Ovary (tissue), 10 donors: ENCODE measurements at places on chromosomes 5 and 9.

GRCh38 chr5:33167541-33167940 is 273.2 kb upstream of the TARS1 start:
- no peak for DNase-seq

DNA sequence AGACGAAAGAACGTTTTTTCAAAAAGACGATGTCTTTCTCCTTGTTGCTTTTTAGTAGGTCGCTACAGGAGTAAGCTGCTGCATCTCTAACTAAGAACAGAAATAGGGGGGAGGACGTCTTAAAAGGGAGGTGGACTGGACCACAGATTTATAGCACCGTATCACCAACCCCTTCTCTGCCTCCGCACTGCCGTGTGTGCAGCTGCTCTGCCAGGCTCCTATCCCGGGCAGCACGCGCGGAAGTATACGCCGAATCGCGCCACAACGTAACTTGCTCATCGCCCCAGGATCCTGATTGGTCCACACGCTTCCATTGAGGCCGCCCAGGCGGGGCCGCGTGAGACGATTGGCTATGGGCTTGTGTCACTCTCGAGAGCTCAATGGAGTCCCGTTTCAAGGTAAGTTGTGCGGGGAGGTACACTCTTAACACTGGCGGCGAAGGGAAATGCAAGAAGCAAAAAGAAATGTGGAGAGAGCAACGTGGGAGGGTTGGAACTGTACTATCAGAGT is at the start of gene ELAVL2:
Gene ELAVL2 (minus strand): TSS at position 121 of the 510 bp plus-strand sequence. CDS start 64,006 bp downstream, outside the sequence.
- peak; percentile 93 for DNase-seq

DNA sequence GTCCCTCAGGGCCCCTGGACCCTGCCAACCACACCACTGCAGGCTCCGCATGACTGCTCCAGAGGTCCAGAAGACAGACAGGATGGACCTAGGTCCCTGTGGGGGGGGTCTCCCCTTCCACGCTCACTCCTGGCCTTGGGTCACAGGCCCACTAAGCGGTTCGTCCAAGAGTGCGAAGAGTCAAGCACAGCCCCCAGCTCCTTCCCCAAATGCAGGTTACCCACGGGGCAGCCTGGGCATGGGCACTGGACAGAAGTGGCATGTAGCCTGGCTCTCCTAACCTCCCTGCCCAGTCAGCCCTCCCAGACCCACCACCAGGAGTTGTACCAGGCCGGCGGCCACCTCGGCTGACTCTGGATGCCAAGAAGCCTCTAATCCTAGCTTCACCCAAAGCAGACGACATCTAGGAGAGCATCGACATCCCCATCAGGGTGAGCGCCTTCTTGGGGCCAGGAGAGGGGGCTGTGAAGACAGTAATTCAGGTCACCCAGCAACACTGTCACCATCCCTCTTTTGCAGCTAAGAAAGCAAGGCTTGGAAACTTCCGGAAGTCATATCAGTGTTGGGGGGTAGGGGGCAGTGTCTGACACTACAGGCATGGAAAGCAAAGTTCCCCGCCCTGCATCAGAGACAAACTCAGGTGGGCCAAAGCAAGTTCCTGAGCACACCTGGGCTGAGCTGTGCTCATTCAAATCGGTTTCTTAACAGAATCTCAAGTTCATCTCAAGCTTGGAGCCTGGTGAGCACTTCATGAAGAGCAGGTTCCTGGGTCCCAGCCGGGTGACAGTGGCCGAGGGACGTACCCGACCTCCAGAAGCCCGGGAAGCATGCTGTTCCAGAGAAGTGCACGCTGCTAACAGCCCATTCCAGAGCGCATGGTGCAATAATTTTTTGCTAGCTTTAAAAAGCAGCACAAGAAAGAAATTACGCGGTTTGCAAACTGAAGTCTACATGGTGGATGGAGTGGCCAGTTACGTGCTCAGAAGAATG is 68.7 kb downstream of the SEMA4D start:
- DNase-seq: no peak

DNA sequence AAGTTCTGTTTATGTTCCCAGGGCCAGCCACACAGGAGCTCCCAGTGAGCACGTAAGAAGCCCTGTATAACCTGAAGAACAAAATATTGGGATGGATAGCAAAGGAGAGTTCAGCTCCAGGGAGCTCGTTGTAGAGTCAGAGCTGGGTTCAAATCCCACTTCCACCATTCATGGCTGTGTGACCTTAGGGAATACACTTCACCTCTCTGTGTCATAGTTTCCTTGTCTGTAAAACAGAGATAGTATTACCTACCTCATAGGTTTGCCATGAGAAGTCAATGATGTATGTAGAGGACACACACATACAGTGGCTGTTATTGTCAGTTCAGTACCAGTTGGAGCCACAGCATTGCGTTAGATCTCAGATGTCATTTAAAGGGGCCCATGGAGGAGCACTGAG is 67.4 kb downstream of the MACROH2A1 start:
- DNase-seq: no peak

DNA sequence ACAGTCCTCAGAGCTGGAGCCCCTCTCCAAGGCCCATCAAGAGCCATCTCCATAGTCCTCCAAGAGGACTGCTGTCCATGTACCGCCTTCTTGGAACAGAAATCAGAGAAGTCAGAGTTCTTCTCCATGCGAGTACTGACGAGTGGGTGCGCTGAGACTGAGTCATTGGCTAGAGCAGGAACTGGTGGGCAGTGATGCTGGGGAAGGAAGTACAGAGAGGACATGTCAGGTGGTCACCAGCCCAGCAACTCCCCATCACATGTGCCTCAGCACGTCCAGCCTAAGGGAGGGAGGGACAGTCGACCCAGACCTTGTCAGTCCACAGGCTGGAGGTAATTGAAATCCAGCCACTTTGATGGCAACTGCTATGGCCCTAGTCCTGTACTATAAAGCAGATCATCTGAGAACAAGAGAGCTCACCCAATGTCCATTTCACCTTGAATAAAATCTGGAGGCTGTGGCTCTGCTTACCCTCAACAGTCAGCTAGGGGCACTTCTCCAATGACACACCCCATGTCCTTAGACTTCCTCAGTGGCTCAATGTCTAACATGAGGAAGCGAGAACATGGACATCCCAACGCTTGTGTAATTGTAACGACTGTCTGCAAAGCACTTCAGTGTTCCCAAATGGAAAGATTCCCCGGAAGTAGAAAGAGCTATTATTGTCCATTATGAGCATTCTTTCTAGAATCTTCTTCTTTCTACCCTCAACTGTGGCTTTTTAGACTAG is 15.0 kb upstream of the FBP1 start:
- no peak for DNase-seq

DNA sequence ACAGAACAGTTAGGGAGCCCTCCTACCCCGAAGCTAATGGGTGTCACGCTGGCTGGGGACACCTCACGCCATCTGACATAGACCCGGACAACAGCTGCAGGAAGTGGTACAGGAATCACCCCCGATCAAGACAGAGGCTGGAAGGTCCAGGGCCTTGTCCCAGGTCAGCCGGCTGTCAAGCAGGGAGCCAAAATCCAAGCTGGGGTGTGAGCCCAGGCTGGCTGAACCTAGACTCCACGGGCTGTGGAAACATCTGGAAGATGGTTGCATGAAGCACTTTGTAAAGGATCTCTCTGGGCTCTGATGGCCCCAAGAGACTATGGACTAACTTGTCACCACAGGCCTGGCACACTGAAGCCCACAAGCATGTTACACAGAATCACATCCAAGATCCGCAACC is 68.9 kb upstream of the STXBP1 start:
- DNase-seq: no peak
